ENCODE measurements at places on chromosomes 7 and 10.

DNA sequence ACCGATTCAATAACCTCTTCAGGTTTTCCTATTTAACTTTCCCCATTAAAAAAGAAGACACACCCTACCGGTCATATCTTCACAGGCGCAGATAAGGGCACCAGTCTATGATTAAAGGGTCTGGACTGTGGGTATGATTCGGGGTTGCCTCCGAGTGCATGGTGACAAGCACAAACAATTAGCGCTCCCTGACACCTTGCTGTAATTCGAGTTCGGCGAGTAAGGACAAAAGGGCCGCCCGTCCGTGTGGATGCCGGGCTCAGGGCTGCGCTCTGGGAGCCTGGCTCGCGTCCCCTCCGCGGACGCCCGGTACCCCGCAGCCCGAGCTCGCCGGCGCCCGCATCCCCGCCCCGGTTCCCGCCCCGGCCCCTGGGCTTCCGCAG lies 111.9 kb upstream of the RHEB start:
- no peak for DNase-seq

GRCh38 chr10:87826653-87827052 lies 8.6 kb upstream of the ATAD1 start:
- no peak for DNase-seq

DNA sequence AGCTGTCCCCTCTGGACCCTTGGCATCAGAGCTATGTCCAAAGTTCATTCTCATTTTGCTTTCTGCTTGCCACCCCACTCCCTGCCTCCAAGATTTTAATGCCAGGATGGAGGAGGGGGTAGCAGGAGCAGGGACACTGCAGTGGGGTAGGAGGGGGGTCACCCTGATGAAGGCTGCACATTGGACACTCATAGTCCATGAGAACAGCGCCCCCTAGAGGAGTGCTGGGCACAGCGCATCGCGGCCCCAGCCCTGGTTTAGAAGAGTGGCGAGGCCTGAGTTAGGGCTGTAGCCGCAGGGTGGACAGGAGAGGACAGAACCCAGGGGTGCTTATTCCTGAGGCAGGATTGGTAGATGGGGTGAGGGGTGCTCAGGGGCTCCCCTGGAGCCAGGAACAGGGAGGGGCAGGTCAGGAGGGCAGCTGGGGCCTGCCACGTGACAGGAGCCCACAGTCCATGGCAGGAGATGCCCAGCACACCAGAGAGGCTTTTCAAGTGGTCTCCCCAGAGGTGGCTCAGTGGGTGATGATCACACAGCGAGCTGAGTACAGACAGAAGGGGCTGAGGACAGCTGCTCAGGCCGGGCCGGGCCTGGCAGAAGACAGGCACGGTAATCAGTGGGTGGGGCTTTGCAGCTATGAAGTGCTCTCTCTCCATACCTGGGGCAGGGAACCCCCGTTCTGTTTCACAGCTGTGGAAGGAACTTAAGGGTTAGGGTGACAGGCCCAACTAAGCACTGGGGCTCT lies 71.4 kb downstream of the NEURL1 start:
- DNase-seq: no peak

DNA sequence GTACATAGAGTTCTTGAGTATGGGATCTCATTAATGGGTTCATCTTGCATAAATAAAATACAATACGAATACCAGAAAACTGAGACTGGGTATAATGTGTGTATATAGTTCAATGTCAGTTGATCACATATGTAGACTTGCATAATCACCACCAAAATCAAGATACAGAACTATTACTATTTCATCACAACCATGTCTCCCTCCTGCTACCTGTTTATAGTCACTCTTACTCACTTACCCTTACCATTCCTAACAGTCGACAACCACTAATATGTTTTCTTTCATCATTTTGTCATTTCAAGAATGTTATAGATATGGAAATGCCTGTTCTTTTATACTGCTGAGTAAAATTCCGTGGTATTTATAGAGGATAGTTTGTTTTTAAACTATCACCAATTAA lies 416.1 kb upstream of the CNTNAP2 start:
- no peak for DNase-seq

GRCh38 chr10:29600821-29601220 lies 34.0 kb downstream of the SVIL start:
- no peak for DNase-seq

DNA sequence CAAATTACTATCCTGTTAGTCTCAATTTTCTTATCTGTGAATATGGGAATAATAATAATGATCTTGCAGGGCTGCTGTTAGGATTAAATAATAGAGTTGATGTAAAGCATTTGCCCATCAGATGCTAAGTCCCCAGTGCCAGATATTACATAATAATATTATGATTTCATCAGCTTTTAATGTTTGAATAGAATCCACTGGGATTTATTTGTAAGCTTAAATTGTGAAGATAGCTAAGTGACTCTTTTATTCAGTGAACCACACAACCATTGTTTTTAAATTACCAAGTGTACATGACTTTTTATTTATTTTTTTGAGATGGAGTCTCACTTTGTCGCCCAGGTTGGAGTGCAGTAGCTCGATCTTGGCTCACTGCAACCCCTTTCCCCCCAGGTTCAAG lies 510.3 kb upstream of the DPP6 start:
- DNase-seq: no peak

Data from activated T-helper 1 cell treated with anti-CD3 and anti-CD28 coated beads, Interleukin-2, amount 50 U/mL, for 16 hours (primary cell).